Activated CD8-positive, alpha-beta memory T cell treated with anti-CD3 and anti-CD28 coated beads for 1 hour (primary cell): ENCODE measurements at places on chromosomes 3 and 15.

DNA sequence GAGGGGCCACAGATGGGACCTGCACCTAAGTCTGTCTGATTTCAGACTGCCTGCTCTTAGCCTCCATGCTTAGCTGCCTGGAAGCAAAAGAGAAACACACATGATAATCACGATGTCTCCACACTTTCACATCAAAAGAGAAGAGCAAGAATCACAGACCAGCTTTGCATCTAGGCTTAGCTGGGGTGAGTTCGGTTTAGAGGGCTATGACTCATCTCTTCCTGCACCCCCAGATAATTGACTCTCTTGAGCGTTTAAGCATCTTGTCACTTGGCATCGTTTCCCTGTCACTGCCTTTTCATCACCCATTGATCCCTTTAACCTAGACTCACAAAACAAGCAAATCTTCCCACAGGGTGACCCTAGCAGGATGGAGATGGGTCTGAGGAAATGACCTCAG is 124.0 kb downstream of the NTRK3 start:
- DNase-seq, result no peak

DNA sequence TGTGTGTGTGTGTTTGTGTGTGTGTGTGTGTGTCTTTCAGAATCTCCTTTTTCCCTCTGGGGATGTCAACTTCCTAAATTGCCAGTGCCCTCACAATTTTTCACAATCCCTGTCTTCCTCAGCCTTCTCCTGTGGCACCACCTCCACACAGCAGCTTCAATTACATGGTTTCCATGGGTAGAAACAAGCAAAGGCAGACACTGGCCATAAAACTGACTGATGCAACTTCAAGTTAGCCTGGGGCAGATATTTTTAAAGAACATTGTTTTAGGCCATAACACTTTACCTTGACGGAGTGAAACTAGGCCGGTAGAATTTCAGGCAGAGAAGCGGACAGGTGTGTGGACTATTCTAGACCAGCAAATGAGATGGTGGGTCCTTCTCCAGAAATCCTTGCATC is 405.8 kb upstream of the SUCLG2 start:
- no peak for DNase-seq

DNA sequence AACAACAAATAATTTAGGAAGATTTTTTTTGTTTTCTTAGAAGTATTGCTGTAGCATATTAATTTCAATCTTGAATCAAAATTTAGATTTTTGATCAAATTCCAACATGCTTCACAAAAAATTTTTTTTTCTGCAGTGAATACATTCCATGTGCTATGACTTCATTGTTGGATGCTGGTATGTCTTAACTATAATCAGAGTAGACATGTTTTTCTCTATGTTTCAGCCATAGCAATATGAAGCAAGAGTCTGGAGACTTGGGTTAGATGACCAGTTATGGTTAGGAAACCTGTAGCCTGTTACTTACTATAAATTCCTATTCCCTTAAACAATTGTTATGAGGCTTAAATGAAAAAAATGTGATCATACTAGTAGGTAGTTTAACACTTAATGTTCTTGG is 176.1 kb upstream of the CHL1 start:
- no peak for DNase-seq

DNA sequence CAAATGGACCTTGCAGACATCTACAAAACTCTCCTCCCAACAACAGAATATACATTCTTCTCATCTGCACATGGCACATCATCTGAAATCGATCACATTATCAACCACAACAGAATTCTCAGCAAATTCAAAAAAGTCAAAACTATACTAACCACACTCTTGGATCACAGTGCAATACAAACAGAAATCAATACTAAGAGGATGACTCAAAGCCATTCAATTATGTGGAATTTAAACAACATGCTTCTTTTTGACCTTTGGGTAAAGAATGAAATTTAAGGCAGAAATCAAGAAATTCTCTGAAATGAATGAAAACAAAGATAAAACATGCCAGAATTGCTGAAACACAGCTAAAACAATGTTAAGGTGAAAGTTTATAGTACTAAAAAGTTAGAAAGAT is 358.1 kb downstream of the NSUN3 start:
- DNase-seq, result no peak

DNA sequence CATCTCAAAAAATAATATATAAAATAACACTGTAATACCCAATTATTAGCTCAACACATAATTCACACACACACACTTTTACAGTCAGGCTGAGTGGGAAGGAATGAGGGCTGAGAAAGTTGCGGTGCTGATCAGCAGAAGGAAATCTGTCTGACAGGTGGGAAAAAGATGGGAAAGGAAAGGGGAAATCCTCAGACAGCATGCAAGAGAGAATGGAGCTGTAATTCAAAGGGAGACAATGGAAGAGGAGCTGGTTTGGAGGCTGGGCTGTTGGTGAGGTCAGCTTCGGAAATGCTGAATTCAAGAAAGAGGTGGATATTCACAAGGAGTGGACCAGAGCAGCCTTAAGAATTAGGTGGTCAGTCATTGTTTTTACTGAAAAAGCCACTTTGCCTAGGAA is 121.6 kb upstream of the LMOD3 start:
- no peak for DNase-seq

DNA sequence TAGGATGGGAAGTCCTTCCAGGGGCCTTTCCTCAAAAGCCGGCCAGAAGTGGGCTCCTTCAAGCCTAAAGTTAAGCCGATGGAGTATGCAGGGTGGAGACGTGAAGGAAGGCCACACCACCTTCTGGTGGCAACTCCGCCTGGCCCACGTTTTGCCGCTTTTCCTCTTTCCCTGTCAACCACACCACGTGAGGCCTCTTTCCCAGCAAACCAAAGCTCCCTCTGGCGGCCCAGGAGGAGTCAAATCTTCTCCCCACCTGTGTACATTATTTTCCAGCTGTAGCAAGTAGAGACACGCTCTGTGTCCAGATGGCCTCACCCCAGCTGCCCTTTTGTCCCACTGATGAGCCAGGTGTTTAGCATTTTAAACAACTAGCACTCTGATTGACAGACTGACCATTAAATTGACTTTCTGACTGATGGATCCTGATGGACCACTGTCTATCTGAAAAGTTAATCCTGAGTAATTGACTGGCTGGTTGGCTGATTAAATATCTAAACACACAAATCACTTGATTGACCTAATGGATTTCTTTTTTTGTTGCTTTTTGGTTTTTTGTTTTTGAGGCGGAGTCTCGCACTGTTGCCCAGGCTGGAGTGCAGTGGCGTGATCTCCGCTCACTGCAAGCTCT is 59.6 kb upstream of the ZBTB38 start:
- no peak for DNase-seq

- DNase-seq, result no peak
These were observed 22.3 kb upstream of the RETNLB start for GRCh38 chr3:108779496-108779895.

GRCh38 chr15:46304321-46304720 is 669.5 kb downstream of the SQOR start:
- no peak for DNase-seq

DNA sequence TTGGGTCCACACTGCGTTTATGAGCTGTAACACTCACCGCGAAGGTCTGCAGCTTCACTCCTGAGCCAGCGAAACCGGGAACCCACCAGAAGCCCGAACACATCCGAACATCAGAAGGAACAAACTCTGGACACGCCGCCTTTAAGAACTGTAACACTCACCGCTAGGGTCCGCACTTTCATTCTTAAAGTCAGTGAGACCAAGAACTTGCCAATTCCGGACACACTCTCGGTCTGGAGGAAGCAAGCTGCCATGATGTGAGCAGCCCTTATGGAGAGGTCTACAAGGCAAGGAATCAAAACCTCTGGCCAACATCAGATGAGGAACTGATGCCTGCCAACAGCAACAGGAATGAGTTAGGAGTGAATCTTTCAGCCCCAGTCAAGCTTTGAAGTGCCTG is 62.9 kb downstream of the SLC28A2 start:
- DNase-seq, result no peak

DNA sequence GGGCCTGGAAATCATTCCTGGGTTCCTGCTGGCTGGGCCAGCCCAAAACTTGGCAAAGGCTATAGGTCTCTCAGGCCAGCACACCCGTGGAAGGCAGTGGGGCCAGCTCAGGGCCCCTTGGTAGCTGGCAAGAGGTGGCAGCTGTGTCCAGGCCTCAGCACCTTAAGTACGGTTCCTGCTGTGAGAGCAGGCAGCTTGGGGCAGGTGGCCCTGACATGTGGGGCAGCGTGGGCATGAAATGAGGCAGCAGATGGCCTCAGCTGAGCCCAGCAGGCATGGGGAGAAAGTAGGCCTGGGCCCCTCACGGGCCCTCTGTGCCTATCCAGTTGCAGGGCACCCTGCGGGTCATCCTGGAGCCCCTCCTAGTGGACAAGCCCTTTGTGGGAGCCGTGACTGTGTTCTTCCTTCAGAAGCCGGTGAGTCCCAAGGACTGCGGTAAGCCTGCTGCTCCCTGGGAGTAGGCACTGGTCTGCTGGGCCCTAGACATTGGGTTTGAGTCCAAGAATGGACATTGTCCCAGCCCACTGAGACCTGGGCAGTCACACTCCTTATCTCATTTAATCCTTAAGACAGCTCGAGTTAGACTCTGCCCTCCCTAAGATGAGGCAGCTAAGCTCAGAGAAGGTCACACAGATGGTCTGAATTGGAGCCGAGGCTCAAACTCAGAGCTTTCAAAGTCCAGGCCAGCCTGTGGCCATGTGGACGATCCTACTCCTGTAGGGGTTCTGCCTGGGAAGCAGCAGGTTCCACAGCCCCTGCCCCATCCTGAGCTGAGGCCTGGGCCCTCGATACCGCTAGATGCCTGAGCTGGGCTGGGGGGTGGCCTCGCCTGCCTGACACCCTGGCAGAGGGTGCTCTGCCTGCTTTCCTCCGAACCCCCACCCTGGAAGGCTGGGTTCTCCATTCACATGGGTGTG is 25.5 kb downstream of the ESYT3 start:
- DNase-seq, result no peak

- peak; percentile 45 for DNase-seq
These were observed 29.7 kb downstream of the PLXND1 start for GRCh38 chr3:129576514-129577352.

- DNase-seq, result no peak
These were observed 17.9 kb downstream of the SERP1 start for GRCh38 chr3:150528354-150528797.

- DNase-seq, result no peak
These were observed 24.3 kb downstream of the IRAK2 start for GRCh38 chr3:10188804-10189556.

DNA sequence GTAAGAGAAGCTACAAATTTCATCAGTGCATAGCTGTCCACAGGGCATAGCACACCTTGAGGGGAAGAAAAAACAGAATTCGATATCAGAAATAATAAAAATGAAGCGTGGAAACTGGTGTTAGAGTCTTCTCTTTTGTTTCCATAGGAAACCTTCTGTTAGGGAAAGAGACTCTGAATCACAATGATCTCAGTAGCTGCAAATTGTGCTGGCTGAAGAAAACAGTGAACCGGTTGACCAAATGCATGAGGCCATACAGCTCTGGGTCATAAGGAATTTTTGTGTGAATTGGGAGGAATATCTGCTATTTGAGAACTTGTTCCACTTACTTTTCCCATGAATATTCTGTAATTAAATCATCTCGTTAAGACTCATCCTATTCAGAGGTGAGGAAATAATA is 580.2 kb upstream of the NECTIN3 start:
- DNase-seq, result no peak

DNA sequence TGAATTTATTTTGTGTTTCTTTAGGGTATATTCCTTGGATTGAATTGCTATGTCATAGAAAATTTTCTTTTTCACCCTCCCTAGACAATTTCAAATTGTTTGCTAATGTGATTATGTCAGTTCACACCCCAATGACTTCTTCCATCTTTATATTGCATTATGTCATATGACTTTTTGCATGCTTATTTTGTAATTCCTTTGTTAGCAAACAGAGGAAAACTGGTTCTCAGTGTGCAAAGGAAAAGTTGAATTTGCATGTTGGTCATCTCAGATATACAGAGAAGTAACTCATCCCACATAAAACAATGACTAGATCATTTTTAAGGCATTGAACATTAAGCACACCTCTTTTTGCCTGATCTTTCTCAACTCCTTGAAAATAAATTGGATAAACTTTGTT is 3.3 kb upstream of the RNF13 start:
- DNase-seq, result no peak

GRCh38 chr3:45865563-45865962 is 20.8 kb upstream of the CCR9 start:
- no peak for DNase-seq

GRCh38 chr3:148757238-148758215 is 59.8 kb downstream of the AGTR1 start:
- DNase-seq, result no peak

GRCh38 chr3:43728947-43729346 is 38.2 kb downstream of the ABHD5 start:
- DNase-seq, result no peak

GRCh38 chr3:172506094-172506493 is 17.1 kb downstream of the TNFSF10 start:
- no peak for DNase-seq

- peak; percentile 42 for DNase-seq
These were observed 598 bp upstream of the SFMBT1 start for GRCh38 chr3:53046171-53047170.

DNA sequence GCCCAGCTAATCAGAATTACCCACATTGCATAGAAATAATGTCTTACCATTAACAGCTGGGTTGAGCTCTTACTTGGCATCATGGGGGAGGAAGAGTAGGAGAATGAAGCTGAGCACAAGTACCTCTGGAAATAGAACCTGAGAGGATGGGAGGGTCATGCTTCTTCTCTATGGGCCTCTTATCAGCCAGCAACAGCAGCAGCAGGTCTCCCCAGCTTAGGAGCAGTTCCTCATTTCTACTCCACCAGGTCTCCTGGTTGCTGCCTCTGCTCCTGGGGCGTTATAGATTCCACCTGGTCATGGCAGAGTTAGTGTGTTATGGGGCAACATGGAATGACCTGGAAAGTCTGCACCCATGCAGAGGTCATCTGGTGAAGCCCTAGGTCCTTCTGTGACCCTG is 3.4 kb downstream of the FSD2 start:
- no peak for DNase-seq

DNA sequence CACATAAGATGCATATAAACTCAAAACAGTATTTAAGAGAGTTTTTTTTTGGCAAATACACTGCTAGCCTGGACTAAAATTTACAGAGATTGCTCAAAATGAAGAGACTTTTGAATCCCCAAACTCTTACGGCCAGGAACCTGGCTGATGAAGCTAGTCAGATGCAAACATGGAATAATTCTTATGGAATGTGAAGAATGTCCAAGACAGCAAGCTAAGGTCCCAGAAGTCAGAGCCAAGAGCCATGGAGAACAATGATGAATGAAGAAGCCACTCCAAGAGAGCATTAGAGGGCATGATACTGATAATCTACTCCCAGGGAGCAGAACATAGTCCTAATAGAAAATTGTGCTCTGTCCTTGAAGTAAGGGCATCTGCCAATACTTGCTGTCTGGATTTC is 705.5 kb downstream of the DIPK2A start:
- DNase-seq, result no peak

GRCh38 chr3:193030276-193030675 is 112.6 kb upstream of the MB21D2 start:
- no peak for DNase-seq
